Stimulated activated CD4-positive, alpha-beta T cell treated with anti-CD3 and anti-CD28 coated beads, Interleukin-4, amount 100 ng/mL, for 48 hours (primary cell): ENCODE measurements at places on chromosomes 6 and 20.

DNA sequence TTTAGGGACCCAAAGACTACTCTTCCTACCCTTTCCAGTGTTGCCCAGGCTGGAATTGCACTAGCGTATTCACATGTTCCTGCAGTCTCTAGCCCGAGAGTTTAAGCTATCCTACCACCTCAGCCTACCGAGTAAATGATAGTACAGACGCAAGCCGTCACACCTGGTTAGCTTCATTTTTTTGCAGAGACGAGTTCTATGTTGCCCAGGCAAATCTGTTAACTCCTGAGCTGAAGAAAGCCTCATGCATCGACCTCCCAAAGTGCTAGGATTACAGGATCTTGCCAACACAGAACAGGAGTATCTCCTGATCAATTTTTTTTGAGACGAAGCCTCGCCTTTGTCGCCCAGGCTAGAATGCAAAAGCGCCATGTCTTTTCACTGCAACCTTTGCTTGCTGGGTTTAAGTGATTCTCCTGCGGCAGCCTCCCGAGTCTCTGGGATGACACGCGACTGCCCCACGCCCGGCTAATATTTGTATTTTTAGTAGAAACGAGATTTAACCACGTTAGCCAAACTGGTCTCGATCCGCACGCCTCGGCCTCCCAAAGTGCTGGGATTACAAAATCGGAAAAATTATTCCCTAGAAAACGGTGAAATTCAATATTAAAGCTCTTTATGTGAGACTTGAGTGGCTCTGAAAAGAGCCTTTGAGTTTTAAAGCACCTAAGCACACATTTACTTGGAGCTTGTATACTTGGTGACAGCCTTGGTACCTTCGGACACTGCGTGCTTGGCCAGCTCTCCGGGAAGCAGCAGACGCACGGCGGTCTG, 128.5 kb downstream of the HFE start:
- no peak for DNase-seq

GRCh38 chr6:159110013-159110412, 59.2 kb upstream of the FNDC1 start:
- DNase-seq: no peak

GRCh38 chr20:59939052-59939878, 840 bp downstream of the PPP1R3D start:
- no peak for DNase-seq

DNA sequence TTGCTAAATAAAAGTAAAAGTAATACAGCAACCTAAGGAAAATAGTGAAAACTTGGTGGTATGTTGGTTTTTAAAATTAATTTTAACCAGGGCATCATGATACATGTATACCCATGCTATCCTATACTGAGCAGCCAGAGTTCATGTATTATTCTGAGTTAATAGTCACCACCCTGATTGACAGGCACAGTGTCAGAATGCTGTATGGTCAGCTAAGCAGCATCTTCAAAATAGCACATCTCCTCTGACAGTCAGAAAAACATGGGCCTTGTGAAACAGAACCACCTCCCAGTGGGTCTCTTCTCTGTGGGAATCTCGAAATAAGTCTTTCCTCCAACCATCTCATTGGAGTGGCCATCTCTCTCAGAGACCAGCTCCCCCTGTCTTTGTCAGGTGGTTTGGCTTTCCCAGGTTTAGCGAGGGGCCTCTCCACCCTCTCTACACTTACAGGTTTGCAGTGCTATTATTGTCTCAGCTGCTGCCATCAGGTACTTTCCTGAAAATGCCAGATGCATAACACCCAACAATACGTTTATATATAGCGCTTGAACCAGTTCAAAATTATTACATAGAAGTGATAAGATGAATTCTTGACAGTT, 47.1 kb upstream of the RNF8 start:
- DNase-seq: no peak

DNA sequence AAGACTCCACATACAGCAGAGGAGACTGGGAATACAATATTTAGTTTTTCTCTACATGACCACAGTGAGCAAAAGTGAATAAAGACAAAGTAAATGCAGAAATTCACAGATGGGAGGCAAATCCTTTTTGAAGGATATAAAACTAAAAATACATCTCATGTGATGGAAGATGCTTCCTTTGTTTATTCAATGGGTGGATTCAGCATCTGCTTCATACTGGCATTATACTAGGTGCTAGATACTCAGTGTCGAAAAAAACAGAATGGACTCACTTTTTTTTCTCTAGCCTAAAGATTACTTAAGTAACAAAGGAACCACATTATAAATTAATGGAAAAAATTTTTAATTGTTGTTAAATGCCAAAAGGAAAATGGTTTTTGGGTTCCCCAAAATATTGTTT, 216.2 kb downstream of the TRDN start:
- no peak for DNase-seq

DNA sequence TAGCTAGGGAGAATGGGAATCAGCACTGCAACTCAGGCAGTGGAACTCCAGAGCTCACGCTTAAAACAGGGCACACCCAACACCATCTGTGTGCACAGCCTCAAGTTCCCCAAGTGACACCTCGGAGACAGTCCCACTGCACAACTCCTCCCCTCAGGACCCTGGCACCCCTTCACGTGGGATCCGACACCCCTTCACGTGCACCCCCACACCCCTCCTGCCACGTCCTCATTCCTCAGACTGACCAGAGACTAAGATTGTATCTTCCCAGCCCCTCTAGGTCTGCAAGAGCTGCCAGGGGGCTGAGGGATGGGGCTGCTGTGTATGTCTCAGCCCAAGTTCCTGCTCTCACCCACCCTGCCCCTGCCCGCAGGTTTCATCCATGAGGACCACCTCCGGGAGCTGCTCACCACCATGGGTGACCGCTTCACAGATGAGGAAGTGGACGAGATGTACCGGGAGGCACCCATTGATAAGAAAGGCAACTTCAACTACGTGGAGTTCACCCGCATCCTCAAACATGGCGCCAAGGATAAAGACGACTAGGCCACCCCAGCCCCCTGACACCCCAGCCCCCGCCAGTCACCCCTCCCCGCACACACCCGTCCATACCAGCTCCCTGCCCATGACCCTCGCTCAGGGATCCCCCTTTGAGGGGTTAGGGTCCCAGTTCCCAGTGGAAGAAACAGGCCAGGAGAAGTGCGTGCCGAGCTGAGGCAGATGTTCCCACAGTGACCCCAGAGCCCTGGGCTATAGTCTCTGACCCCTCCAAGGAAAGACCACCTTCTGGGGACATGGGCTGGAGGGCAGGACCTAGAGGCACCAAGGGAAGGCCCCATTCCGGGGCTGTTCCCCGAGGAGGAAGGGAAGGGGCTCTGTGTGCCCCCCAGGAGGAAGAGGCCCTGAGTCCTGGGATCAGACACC, 7.6 kb downstream of the MYL9 start:
- DNase-seq: no peak

- no peak for DNase-seq
Measured at GRCh38 chr20:44836601-44837120, 26.3 kb upstream of the RIMS4 start.

- DNase-seq: no peak
Measured at GRCh38 chr6:156826290-156826955, 49.2 kb downstream of the ARID1B start.

- DNase-seq: no peak
Measured at GRCh38 chr6:15255909-15256395, 10.1 kb downstream of the JARID2 start.

DNA sequence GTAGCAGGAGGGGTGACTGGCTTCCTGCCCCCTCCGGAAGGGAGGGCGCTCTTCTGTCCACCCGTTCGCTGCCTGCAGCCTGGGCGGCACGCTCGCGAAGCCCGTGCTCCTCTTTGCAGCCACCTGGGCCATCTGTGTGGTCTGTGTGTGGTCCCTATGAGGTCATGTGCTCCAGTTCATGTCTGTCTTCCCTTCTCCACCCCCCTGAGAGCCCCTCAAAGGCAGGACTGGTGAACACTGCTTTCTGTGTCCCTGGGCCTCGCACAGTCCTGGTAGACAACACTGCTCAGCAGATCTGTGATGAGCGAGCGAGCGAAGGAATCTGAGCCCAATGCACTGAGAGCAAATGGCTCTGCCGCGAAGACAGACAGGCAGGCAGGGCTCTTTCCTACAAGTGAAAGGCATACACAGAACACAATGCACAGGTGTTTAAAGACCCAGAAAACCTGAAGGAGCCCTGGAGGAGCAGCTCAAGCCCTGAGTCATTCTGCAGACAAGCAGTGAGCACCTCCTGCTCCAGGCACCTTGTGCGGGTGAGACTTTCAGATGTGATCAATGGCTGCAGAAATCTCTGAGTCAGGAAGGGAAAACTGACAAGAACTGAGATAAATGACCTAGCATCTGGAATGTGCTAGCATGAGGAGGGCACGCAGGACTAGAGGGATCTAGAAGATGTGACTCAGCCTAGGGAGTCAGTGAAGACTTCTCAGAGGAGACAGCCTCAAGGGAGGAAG, 27.1 kb downstream of the PPP1R3G start:
- no peak for DNase-seq

- DNase-seq: no peak
Measured at GRCh38 chr20:51381557-51381956, 161.0 kb downstream of the NFATC2 start.

DNA sequence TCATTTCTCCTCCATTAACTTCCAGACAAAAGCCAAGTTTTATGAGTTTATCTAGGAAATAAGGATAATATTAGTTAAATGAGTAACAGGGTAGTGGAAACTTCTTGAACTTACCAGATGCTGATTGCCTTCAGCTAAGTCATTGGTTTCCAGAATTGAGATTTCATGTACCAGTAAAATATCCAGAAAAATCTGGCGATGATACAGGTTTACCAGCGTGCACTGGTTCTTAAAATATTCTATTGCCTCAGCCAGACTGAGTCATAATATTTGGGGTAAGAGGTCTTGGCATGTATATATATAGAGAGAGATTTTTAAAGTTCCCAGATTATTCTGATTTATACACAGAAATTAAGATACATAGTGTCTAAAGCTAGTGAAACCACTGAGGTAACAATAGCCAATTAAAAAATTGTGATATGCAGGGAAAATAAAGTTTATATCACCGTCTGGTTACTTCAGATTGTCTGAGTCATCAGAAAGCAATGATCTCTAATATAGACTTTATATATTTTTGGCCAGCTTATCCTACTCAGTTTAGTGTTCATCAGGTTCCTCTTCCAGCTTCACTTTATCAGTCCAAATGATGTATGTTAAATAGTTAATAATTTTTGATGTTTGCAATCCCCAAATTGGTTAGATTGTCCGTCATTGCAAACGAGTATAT, 39.5 kb upstream of the SDHAF4 start:
- DNase-seq: no peak
